Progenitor cell of endocrine pancreas (in vitro differentiated cells): ENCODE measurements at places on chromosomes 3 and 15. TPM values are rescaled to one million over a fixed set of nuclear protein-coding genes. Genes with fewer than 3 reads are reported as not detected.

GRCh38 chr3:126941721-126942270, 41.1 kb upstream of the PLXNA1 start:
- no peak overlapping the region for H3K27ac ChIP-seq
- peaks cover 23% of the 10 kb centered on the region for H3K4me1 ChIP-seq
- no peak overlapping the region for H3K4me3 ChIP-seq
- H3K36me3 ChIP-seq, result no peaks in the 10 kb centered on the region
- no peak for DNase-seq

DNA sequence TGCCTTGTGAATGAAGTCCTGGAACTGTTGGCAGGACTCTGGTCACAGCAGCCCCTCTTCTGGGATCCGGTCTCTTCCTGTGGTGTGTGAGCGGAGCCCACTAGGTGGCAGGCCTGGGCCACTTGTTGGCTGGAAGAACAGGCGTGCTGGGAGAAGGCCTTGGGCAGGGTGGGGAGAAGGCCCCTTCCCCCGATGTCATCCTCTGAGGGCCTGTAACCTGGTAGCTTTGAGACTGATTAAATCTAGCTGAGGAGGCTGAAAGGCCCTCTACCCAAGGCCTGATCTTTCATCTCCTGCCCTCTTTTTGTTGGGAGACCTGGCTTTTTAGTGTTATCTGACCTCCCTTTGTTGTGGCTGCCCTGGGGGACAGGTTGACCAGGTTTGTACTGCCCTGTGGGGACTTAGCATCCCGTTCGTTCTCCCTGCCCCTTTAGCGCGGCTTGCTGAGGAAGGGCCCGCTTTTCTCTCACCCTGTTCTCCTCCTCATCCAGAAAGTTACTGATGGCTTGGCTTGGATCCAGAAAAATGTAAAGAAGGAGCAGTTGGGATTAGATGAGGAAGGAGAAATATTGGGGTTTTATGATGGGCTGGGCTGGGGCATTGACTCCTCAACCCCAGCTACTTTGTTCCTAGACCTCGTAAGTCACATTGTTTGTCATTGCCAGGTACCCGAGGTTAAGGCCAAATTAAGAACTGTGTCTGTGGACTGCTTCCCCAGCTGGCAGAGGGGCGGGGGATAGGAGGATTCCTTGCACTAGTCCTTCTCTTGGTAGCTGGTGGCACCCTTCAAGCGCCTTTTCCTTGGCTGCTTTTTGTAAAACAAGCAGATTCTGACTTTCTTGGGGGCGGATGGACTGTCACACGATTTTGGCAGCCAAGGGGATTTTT, 48.5 kb downstream of the CHCHD6 start:
- peak; percentile 69 for DNase-seq
- no peak overlapping the region for H3K4me3 ChIP-seq
- no peaks in the 10 kb centered on the region for H3K36me3 ChIP-seq
- H3K27me3 ChIP-seq, result no peaks in the 10 kb centered on the region

DNA sequence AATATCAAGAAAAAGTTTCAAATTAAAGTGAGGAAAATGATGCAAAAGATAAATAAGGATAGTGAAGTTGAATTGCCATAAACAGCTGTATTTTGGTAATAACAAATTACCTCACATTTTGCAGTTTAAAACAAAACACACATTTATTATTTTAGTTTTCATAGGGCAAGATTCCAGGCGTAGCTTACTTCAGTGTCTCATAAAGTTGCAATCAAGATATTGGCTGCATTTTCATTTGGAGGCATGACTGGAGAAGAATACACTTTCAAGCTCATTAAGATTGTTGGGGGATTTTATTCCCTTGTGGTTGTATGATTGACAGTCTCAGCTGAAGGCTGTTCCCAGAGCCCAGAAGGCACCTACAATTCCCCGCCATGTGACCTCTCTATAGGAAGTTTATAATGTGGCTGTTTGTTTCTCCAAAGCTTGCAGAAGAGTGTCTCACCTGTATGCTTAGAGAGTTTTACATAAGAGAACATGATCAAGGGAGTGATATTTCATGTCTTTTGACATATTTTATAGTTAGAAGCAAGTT, 151.4 kb downstream of the OTOL1 start:
- H3K4me1 ChIP-seq, result peaks cover 6% of the 10 kb centered on the region
- H3K4me3 ChIP-seq, result no peak overlapping the region
- no peak for DNase-seq
- no peaks in the 10 kb centered on the region for H3K27me3 ChIP-seq

Gene MRAS
- total RNA-seq, result 25.1 and 27.7 TPM in 2 replicates

Gene SLC28A1
- total RNA-seq, result not detected in 2 replicates

Gene CNTN6
- total RNA-seq, result 0.17 and 0.36 TPM in 2 replicates

Gene GYG1
- total RNA-seq, result 26.0 and 27.3 TPM in 2 replicates

Gene LYZL4
- not detected in 2 replicates for total RNA-seq
